ENCODE measurements at places on chromosomes 3 and 15.

GRCh38 chr3:69547461-69547880, 161.6 kb upstream of the FRMD4B start:
- no peak for DNase-seq

DNA sequence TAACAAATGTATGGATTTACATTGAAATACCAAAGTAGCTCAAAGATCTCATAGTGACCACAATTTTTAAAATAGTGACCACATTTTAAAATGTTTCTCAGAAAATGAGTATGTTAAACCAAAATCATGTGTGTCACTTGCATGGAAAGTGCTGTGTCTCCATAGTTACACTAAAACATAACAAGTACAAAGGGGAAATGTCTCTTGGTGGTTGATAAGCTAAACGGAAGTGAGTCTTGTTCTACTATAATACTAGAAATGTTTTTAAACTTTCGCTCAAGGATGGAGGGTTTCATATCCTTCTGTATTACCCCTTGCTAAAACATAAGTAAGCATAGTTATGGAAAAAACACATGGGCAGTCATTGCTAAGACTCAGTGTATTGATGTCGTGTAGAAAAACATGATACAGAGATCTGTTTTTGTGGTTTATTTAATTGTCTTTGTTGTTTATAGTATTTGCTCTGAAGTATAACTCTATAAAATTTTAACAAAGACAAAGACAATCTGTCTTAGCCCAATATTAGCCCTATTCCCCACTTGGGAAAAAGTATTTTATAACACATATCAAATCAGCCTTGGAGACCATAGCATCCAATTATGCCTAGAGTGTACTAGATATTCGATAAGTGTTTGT, 27.0 kb upstream of the DENND4A start:
- peak; percentile 64 for DNase-seq

DNA sequence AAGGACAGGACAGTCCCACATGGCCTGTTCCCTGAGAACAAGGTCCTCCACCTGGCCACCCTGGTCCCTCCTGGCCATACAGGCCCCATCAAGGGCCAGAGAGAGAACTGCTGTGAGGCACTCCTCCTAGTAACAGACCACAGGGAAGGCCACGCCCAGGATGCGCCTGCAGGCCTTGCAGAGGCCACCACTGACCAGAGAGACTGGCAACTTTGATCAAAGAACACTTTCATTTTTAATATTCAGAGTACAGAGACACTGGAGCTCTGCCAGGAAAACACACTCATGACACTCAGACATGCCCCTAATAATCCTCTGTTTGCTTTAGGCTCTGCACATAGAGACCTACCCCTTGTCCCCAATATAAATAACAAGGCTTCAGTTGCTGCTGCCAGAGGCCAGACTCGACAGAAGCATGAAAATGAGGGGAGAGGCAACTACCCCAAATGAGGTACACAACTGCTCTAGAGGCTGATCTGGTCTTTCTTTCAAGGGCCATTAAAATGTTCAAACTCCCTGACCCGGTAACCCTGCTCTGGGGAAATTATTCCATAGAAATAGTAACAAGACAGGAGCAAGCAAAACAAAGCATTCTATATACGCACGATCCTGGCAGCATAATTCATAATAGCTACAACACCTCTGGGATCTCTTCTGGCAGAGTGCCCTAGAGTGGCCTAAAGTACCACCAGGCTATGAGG, 44.8 kb downstream of the CCDC12 start:
- peak; percentile 32 for DNase-seq

GRCh38 chr3:31043184-31043819, 148.8 kb upstream of the GADL1 start:
- DNase-seq = no peak

- no peak for DNase-seq
Observed at GRCh38 chr3:160108362-160108761, 116.9 kb upstream of the C3orf80 start.

GRCh38 chr3:128991355-128991895, 2.5 kb downstream of the CFAP92 start:
- DNase-seq = no peak

GRCh38 chr3:156530980-156531379, 23.9 kb downstream of the SSR3 start:
- no peak for DNase-seq

DNA sequence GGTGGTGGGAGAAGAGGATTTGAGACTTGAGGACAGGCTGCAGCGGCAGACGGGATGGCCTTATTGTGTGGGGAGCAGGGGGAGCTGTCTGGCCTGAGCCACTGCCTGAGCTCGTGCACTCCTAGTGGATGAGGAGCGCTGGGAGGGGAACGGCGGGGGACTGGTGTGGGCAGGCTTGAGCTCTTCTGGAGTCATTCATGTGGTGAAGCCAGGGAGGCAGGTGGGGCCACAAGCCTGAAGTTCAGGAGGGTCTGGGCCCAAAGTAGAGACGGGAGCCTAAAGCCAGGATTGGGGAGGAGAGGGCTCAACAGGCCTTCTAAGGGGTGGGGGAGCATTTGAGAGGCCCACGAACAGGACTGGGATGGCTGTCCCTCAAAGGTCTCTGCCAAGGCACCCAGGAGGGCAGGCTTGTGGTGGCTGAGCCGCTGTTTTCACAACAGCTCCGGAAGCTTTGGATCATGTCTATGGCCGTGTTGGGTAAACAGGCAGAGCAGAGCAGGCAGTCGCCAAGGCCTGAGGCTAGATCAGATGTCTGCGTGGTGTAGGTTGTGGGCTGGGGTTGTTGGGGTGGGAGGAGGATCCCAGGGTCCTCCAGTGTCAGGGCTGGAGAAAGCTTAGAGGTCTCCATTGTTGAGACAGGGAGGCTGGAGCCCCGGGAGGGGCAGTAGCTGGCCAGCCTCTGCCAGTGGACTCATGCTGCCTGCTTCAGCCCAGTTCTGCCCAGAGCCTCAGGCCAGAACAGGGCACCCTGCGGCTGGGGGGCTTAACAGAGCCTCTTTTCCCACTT, 8.2 kb downstream of the PRKCD start:
- DNase-seq = no peak

- no peak for DNase-seq
Observed at GRCh38 chr3:103389356-103389755, 954.5 kb downstream of the ZPLD1 start.

DNA sequence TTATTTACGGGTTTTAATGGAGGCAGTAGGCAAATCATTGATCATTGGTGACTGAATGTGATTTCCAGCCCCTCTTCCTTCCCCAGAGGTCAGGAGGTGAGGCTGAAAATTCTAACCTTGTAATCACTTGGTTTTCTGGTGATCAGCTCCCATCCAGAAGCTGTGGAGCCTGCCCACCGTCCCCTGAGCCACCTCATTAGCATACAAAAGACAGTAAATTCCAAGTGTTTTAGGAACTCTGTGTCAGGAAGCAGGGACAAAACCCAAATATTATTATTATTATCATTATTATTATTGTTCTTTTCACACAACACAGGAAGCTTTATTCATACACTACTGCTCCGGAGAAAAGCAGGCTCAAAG, 18.2 kb downstream of the FOXB1 start:
- DNase-seq = no peak

DNA sequence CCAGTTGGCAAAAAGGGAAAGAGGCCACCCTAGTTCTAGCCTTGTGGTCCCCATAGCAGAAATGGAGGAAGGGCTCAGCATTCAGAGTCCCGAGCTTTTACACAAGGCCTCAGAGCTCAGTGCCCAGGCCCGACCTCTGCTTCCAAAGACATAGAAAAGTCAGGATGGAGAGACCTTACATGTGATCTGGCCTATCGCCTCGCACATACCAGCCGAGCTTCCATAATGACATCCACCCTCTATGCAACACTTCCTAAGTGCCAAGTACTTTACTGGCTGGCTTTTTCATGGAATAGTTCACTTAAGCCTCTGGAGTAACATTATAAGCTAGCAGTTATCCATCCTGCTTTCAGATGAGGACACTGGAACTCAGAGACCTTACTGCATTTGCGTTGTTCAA, 275.9 kb downstream of the FAM43A start:
- DNase-seq = no peak

- no peak for DNase-seq
Observed at GRCh38 chr3:33879540-33879939, 81.1 kb downstream of the PDCD6IP start.

DNA sequence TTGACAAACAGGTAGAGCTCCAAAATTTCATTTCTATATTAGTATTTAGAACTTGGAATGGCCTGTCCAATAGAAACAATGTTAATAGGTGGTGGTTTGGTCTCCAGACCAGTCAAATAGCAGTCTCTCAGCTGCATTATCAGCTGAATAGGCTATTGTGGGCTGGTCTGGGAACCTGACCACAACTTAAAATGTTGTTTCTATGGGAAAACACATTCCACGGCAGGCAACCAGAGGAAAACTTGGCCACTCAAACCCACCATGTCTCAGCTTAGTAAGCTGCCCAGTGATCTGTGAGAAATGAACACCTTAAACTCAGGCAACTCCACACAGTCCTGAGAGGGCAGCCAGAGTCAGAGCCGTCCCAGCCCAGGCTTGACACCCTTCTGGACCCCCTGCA, 20.4 kb downstream of the FBN1 start:
- DNase-seq = no peak

DNA sequence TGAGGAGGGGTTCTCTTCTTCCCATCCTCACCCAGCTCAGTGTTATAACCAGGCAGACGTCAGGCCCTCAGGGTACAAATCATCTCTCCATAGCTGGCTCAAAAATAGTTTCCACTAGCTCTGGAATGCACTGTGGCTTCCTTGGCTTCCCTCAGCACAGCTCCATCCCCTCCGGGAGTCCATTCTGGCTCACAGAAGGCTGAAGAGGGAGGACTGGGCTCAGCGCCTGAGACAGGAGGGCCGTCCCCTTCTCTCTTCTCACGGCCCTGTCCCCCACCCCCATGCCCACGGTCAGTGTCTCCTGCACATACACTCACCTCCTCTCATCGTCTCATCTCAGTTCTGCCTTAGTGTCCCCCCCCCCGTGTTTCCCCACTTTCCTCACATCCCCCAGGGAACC, 50.1 kb downstream of the UMPS start:
- DNase-seq = no peak

- peak; percentile 77 for DNase-seq
Observed at GRCh38 chr3:127791221-127791913, 30.9 kb downstream of the MGLL start.

GRCh38 chr3:182697345-182697919, 95.9 kb upstream of the ATP11B start:
- no peak for DNase-seq

- no peak for DNase-seq
Observed at GRCh38 chr15:29131840-29132420, 137.7 kb downstream of the NSMCE3 start.

DNA sequence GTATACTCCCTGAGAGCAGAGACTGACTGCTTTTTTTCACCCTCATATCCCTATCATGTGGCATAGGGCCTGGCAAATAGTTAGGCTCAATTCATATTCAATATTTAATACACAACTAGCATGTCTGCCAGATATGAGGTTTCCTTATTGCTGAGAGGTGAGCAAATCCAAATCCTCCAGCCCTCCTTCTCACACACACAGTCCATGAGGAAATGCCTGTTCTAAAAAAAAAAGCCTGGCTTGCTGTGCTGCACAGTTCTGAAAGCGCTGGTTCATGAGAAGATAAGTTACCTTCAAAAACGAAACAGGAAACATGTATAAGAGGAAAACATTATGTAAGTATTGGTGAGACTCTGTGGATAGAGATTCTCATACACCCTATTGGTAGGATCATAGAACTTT, 15.5 kb upstream of the ACAP2 start:
- peak; percentile 56 for DNase-seq

- DNase-seq = no peak
Observed at GRCh38 chr15:89912145-89912673, 543 bp downstream of the ARPIN start.

GRCh38 chr3:85482213-85482490, 523.4 kb downstream of the CADM2 start:
- no peak for DNase-seq

- DNase-seq = no peak
Observed at GRCh38 chr3:120846073-120846472, 61.9 kb upstream of the STXBP5L start.

DNA sequence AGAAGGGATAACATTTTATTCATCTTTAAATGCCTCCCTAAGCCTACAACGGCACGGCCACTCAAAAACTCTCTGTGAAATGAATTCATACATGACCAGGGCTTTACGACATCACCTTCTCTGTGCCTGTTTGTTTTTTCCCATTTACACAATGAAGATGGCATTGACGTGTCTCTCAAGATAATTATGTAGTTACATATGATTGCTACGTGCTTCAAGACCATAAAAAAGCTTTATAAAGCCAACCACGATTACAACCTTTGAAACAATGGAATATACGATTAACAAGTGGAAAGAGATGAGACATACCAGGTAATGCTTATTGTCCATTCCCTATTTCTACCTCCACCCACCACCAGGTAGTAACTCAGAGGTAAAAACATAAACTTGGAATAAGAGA, 168.4 kb downstream of the P3H2 start:
- DNase-seq = no peak

GRCh38 chr3:141335531-141336061, 32.7 kb upstream of the ZBTB38 start:
- no peak for DNase-seq

- DNase-seq = peak; percentile 16
Observed at GRCh38 chr3:119508172-119508845, 10.0 kb downstream of the TIMMDC1 start.

GRCh38 chr3:69930564-69930963, 69.0 kb upstream of the SAMMSON start:
- DNase-seq = no peak

DNA sequence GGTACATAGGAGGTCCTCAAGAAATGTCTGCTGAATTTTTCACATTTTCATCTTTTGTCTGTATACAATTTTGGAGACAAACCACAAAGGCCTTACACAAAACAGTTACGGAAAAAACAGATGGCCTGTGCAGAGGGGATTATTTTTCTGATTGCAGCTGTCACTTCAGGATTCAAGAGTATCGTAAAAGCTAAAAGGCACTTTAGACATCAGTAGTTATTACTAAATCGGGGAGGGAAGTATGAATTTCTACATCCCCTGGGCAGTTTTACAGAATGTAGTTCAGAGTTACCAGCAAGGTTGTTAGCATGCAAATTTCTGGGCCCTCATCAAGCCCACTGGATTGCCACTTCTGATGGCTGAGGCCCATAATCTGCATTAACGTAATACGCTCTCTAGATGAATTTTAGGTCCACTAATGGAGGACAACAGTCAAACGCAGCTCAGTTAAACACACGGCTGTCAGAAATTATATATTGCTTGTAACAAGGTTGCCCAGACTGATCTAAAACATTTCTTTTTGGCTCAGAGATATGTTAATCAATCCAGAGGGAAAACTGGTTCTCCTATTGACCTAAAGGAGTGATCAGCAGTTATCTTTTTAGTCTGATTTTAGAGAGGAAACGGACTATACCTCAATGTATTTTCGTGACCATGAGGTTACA, 1.1 kb downstream of the RIOX2 start:
- peak; percentile 14 for DNase-seq

DNA sequence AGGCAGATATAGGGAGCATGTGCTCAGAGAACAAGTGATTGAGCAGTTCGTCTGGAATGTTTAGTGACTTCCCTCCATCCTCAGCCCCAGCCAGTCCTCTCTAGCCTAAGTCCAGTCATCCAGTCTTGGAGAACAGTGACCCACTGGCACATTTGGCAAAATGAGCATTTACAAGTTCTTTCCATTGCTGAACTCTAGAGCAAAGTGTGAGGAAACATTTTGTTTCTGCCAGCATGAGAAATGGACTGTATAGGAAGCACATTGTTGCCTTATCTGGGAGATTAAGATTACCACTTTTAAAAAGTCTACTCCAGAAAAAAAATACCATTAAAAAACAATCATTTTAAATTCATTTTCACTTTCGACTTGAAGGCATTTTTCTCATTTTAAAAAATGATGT, 353.6 kb downstream of the SHQ1 start:
- no peak for DNase-seq

All from GM20000 (cell line).